Activated T-helper 17 cell treated with anti-CD3 and anti-CD28 coated beads, Interleukin-2, amount 50 U/mL, for 72 hours (primary cell): ENCODE measurements at places on chromosomes 3 and 15. TPM values are rescaled to one million over a fixed set of nuclear protein-coding genes. Genes with fewer than 3 reads are reported as not detected.

RETNLB gene
- total RNA-seq: not detected

SLC22A13 gene
- total RNA-seq: 0.99 TPM

RPL4 gene
- total RNA-seq: 3,367 TPM

ALG1L2 gene
- 1.1 TPM for total RNA-seq

ILDR1 gene
- 0.21 TPM for total RNA-seq

SLC51A gene
- total RNA-seq: not detected

ARIH1 gene
- total RNA-seq: 140 TPM

ZMYND10 gene
- 3.9 TPM for total RNA-seq

KCNAB1 gene
- total RNA-seq: not detected

DNA sequence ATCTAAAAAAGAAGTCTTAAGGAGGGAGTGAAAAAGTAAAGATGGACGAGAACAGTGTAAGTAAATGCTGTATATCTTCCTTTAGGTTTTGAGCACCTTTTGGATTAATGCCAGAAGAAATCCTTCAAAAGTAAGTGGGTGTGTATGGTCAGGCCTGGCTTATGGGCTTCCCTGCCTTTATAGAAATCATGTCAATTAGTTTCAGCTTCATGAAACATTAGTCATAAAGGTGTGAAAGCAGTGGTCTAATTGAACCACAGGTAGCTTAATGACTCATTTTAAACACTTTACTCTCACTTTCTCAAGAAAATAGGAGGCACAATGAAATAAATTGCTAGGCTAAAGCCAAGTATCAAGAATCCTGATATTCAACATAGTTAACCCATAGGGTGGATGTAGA is 467.4 kb upstream of the DPPA4 start:
- ATAC-seq: peak; percentile 50

- ATAC-seq: no peak
These were observed 257.2 kb upstream of the THBS1 start for GRCh38 chr15:39323706-39324105.

DNA sequence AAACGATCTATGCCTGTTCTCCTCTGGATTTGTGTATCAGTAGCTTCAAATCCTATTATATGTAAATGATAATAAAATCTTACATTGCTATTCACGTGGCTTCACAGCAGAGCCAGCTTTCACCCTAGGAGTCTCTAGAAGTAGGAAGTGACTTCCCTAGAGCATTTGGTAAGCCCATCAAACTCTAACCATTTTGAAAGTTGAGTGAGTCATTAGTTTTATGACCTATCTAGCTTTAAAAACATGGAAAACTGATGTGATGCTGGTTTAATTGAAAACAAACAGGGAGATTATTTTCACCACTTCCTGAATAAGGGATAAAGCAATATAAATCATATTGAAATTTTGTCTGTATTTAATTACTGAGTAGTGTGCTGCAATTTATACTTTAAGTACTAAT is 275.2 kb downstream of the EPHA6 start:
- ATAC-seq: no peak

GRCh38 chr3:61518590-61518989 is 42.8 kb upstream of the PTPRG start:
- peak; percentile 17 for ATAC-seq

GRCh38 chr15:25170781-25171110 is 216.0 kb downstream of the SNRPN start:
- no peak for ATAC-seq

DNA sequence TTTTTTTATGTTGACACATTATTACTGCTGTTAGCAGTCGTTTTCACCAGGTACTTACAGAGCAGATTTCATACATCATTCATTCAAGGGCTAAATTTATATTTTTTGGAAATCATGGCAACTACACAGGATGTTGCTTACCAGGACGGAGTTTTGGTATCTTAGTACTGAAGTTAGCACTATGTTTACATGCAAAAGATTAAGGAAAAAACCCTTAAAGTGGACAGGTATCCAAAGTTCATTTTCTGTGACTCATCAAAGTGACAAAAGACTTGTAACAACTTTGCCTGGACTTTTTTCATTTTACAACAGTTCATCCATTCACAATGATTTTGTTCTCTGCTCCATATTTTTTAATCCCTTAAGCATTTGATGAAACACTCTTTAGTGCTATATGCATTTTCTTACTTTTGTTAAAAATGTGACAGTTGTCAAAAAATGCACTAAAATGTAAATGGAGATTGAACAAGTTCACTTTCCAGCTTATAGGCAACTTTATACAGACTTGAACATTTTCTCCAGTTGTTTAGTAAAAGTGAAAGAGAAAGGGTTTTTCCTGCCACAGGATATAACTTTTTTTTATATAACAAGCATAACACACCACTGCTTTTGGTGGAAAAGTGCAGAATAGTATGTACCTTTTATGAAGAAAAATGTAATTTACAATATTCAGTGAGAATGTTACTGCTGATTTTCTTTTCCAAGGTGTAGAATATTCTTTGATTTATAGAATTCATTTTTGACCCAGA is 104.1 kb downstream of the STT3B start:
- peak; percentile 48 for ATAC-seq

DNA sequence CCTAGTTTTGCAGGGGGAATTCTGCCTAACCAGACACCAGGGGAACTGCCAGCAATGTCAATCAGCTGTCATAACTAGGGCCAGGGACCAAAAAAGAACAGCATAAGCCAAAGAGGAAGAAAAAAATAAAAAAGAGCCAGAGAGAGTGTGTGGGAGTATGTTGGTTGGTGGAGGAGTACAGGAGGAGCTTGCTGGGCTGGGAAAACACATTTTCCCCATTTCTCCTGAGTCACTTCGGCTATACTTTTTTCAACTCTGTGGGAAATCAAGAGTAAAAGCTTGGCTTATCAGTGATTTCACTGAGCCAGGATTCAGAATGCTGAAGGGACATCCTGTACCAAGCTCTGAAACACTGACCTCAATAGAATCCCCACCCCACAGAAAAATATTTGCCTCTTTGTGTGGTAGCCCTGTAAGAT is 144.7 kb upstream of the DPH6 start:
- ATAC-seq: no peak

- ATAC-seq: peak; percentile 97
These were observed 52.8 kb downstream of the ATP8B4 start for GRCh38 chr15:50066202-50066601.

DNA sequence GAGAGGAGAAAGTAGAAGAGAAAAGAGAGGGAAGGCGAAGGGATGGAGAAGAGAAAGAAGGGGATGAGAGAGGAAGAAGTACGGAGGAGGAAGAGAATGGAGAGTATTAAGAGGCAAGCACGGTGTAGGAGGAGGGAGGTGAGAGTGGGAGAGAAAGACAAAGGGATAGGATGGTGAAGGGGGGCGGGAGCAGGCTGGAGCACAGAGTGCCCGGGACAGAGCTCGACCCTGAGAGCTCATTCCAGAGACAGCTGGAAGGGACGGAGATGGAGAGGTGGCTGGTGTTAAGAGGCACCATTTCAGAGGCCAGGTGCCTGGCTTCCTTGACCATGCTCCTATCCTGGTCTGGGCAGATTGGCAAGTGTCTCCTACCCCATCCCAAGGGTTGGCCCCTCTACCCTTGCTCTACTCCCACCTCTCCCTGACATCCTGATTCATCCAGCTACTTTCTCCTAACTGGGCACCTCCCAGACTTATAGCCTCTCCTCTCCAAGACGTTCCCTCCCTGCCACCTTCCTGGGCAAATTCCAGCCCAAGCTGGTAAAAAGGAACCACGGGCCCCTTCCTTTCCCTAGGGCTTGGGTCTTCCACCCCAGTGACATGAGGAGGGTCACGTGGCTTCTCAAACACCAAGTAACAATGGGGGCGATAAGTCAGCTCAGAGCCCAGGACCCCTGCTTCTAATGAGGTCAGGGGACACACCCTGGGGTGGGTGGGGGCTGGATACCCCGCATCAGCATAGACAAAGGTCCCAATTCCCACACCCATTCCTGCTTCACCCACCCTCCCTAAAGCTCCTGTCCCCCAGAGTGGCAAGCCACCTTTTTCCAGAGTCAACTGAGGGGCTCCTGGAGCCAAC is 1.1 kb downstream of the CLCN2 start:
- no peak for ATAC-seq

GRCh38 chr15:59543721-59544547 is 67.6 kb upstream of the GCNT3 start:
- peak; percentile 45 for ATAC-seq

DNA sequence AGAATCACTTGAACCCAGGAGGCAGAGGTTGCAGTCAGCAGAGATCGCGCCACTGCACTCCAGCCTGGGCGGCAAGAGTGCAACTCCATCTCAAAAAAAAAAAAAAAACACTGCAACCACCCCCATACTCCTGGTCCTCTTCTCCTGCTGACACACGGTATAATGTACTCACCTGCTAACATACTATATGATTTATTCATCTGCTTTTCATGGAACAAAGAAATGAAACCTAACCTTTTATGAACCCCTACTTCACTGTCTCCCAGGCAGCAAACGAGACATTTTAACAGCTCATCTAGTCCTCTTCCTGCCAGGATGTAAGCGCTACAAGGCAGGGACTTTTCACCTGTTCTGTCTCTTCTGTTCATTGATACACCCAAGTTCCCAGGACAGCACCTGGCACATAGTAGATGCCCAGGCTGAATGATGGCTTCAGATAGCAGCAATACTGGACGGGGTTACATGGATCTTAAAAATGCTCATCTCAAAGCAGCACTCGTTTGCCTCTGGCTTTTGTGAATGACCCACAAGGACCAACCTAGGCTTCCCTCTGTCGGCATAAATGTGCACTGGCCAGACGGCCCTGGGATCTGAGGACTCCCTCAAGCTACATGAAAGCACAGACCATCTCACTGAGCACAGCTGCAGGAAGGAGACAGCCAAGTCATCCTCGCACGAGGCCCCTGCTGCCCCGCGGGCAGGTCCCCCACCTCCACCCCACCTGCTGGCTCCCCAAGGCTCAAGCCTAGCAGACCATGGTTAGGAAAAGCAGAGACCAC is 20.3 kb downstream of the XXYLT1 start:
- ATAC-seq: peak; percentile 77

GRCh38 chr3:56980243-56980642 is 80.2 kb upstream of the SPATA12 start:
- peak; percentile 75 for ATAC-seq

DNA sequence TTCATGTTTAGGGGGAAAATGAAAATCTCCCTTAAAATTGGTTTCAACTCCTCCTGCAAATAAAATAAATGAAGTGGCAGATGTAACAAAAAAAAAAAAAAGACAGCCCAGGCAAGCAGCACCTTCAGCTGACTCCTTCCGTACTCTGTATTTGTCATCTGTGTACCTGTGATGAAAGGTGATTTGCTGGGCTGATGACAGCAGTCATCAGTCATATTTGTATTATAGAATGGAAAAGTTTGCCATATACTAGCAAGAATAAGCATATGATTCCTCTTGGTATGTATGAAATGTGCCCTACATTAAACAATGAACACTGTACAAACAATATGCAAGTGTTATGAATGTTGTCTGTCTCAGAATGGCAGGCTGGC is 44.1 kb upstream of the WWTR1 start:
- peak; percentile 85 for ATAC-seq

DNA sequence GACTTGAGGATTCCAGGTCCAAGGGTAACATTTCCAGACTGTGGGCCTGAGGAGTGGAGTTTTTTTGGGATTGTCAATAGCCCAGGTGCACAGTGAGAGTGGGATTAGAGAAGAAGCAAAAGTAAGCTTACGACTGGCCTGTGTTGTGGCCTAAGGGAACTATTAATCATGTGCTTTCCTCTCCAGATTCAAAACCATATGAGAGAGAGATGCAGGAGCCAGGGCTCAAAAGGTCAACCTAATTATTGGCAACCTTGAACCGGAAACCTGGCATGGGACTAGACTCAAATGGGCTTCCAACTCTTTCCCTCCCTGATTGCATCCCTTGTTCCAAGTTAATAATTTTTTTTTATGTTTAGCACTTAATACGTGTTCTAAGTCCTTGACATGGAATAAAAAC is 242.1 kb upstream of the THRB start:
- ATAC-seq: no peak

- no peak for ATAC-seq
These were observed 187.8 kb downstream of the UACA start for GRCh38 chr15:70575231-70576226.

DNA sequence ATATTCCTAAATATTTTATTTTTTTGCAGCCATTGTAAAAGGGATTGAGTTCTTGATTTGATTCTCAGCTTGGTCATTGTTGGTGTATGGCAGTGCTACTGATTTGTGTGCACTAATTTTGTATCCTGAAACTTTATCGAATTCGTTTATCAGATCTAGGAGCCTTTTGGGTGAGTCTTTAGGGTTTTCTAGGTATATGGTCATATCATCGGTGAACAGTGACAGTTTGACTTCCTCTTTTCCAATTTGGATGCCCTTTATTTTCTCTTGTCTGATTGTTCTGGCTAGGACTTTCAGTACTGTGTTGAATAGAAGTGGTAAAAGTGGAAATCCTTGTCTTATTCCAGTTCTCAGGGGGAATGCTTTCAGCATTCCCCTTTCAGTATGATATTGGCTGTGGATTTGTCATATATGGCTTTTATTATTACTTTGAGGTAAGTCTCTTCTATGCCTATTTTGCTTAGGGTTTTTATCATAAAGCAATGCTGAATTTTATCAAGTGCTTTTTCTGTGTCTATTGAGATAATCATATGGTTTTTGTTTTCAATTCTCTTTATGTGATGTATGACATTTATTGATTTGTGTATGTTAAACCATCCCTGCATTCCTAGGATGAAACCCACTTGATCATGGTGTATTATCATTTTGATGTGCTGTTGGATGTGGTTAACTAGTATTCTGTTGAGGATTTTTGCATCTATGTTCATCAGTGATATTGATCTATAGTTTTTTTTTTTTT is 11.4 kb upstream of the SLC9A9 start:
- no peak for ATAC-seq

- no peak for ATAC-seq
These were observed 26.7 kb downstream of the STAG1 start for GRCh38 chr3:136725468-136725867.

GRCh38 chr3:146191051-146191450 is 30.1 kb upstream of the PLOD2 start:
- ATAC-seq: no peak

DNA sequence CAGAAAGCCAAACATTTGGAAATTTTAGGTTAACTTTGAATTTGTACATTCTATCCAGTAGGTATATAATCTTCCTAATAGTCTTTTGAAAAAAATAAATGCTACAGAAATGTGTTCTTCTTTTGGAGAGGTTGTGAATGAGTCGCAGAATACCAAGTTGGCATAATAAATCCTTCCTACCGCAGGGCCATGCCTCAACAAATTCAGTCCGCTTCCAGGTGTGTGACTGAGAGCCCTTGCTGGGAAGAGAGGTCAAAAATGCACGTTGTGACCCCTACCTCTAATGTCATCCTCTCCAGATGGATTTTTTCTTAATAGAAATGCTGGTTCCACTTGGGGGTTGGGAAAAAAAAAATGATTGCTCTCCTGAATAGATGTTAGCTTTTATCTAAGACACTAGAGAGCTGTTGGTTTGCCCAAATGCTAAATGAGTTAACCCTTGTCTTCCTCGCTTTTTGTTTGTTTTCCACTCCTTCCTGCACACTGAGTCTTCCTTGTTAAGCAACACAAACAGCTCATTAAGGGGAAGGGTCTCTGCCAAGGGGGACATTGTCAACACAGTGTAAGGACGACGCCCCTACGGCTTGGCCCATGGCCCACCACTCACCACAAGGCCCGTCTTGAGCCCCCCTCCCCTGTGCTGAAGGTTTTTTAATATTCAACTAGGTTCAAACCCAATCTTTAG is 33.9 kb downstream of the RLBP1 start:
- ATAC-seq: no peak

GRCh38 chr3:100602506-100603444 is 6.6 kb upstream of the ADGRG7 start:
- ATAC-seq: peak; percentile 58

GRCh38 chr3:169173231-169173630 is 490.3 kb downstream of the MECOM start:
- ATAC-seq: no peak
